Fibroblast of villous mesenchyme (primary cell): ENCODE measurements at places on chromosomes 13 and 19. TPM values are rescaled to one million over a fixed set of nuclear protein-coding genes. Genes with fewer than 3 reads are reported as not detected.
A peak's percentile ranks its signal among the peaks of the same experiment; 100 is the strongest.

DNA sequence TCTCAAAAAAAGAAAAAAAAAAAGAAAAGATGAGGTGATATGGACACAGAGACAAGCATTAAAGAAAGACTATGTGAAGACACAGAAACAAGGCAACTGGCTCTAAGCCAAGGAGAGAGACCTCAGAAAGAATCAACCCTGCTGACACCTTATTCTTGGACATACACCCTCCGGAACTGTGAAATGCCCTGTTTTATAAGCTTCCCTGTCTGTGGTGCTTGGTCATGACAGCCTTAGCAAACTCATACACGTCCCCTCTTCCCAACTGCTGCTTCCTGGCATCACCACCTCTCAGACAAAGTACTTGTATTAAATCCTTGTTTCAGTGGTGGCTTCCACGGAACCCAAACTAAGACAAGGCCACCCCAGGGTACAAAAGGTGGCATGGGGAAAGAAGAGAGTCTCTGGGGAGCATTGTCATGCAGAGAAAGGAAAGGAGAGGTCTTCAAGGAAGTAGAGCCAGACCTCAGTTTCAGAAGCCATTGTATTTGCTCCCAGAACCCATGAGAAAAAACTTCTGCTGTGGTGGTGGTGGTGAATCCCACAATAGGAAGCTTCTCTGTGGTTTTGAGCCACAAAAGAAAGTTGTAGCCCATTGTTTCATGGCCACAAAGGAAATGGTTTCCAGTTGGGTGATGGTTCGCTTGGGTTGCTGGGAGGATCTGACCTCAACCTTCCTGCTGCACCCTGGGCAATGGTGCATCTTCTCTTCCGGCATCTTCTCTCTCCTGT lies 16.3 kb upstream of the TSPAN16 start:
- no peak for DNase-seq

DNA sequence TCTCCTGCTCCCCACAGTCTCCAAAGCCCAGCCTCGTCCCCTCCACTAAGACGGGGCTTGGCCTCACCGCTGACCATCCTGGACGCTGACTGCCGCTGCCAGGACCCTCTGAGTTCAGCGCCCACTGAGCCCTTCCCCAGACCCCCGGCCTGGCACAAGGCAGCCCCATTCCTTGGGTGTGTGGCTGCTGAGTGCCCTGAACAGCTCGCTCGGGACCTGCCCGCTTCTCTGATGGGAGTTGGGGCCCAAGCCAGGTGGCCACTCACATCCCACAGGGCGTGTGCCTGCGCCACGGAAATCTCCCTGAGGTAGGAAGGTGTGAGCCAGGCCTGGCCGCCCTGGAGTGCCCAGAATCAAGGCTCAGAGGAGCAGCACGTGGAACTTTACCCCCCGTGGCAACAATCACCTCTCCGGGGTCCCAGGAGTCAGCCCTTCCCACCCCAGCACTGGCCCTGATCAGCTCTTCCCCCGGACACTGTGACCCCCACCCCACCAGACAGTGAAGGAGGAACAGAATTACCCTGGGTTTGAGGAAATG lies 20.8 kb downstream of the C13orf46 start:
- DNase-seq: no peak

DNA sequence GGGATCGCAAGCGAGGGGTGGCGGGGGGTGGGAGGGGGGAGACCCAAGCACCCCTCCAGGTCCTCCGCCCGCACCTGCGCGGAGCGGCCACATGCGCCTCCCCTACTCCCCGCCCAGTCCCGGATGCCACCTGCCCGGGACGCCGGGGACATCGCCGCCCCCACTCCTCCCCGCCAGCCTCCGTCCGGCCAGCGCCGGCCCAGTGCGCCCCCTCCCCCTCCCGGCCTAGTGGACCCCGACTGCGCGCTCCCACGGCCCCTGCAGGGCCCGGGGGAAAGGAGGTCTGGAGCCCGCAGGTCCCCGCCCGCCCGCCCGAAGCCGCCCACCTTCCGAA lies 263 bp downstream of the RHPN2 start:
- no peak for DNase-seq

- peak; percentile 63 for DNase-seq
These were observed 43.8 kb downstream of the DCT start for GRCh38 chr13:94435604-94436226.

The SIGLEC5 gene
- total RNA-seq: not detected in 2 replicates
